ENCODE measurements at places on chromosomes 7 and 10.

DNA sequence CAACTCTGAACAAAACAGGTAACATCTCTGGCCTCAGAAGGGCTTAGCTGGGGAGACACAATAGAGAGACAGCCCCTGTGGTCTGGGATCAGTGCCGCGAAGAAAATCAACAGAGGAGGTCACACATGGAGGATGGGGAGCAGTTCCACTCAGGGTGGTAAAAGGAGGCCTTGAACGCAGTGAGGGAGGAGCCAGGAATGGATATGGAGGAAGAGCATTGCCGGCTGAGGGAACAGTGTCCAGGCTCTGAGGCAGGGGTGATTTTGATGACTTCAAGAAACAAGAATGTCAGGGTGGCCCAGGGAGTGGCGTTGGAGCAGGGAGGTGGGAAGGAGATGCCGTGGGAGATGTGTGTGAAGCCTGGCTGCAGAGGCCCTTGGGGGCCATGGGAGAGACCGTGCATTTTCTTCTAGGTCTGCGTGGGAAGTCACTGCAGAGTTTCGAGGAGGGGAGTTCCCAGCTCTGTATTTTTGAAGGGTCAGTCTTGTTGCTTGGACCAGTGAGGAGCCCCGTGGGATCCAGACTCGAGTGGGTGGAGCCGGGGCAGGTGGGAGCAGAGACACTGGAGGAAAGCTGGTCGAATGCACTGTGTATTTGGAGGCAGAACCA lies 35.7 kb upstream of the SH2D4B start:
- DNase-seq, result no peak

DNA sequence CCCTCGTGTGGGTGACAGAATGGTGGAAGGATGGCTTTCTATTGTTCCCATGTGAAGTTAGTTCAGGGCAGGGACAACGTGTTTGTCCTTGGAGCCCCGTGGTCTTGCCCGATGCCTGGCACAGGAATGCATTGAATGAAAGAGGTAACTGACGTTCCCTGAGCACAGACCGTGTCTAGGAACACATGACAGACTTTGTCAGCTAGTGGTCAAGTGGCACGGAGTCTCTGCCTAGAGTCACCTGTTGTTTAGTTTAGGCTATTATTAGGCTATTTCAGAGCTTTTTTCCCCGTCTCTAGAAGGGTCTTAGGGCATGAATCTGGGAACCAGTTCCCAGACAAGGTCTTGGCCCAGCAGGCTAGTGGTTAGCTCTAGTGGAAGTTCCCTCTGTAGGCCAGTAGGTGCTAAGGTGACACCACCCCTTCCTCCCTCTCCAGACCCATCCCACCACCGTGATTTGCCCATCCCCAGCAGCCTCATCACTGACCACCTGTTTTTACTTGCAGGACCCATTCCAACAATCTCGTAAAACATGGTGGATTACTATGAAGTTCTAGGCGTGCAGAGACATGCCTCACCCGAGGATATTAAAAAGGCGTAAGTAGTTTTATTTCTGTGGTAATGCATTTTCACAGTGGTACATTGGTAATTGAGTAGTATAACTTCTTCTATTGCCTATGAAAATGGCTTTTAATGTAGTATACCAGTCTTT lies 21.4 kb downstream of the DNAJB6 start:
- no peak for DNase-seq

GRCh38 chr10:127738512-127739424 lies 1.8 kb downstream of the FOXI2 start:
- DNase-seq, result no peak

DNA sequence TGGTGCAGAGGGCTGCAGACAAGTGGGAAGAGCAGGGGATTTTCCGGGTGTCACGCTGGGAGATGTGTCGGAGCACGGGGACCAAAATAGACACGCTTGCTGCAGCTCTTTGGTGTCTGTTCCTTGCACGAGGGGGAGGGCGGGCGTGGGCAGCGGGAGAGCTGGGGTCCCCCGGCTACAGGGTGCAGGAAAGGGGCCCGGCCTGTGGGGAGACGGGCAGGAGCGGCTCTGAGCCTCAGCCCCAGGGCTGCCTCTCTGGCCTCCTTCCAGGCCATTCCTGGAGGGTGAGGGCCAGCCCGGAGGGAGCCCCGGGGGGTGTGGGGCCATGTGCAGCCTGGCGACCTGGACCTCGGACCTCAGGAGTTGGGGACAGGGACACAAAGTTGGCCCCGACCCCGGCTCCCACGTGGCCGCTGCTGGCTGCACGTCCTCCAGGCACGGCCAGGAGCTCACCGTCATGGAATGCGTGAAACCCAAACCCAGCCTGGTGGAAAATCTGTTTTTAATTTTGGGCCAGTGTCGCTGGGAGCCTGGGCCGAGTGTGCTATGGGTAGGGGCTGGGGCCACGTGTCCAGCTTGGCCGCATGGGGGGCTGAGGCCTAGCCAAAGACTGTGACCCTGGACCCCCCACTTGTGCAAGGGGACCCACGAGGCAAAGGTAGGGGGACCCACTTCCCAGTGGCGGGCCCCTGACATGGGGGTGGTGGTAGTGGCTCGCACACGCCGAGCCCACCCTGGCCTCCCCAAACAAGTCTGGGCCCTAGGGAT lies 6.6 kb downstream of the TTYH3 start:
- DNase-seq, result no peak

DNA sequence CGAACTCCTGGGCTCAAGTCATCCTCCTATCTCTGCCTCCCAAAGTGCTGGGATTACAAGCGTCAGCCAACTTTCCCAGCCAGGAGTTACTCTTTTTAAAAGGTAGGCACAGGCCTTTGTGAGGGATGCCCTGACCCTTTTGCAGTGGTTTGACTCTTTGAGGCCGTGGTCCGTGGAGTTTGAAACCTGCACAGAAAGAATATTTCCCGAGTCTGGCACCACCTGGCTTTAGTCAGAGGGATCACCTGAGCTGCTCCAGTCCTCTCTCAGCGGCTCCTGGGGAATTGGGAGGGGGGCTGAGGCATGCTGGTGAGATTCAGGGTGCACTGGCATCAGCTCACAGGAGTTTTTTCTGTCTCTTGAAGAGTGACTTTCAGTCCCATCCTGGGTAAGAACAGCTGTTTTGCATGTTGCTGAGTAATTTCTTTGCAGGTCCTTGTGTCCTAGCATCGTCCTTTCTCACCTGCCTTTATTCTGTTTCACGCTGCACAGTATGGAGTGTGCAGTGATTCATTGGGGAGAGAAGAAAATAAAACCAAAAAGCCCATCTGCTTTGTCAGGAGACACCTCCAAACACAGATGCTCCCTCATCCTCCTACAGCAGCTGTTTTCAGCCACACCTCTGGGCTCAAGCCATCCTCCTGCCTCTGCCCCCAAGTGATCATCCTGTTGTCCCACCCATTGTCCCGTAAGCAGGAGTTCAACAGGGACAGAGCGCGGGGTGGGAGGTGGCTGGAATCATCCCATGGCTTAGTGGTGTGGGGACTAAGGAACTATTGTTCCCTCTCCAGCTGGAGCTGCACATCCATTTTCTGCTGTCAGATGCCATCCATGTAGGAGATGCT lies 284.7 kb downstream of the CAMK1D start:
- DNase-seq, result no peak

DNA sequence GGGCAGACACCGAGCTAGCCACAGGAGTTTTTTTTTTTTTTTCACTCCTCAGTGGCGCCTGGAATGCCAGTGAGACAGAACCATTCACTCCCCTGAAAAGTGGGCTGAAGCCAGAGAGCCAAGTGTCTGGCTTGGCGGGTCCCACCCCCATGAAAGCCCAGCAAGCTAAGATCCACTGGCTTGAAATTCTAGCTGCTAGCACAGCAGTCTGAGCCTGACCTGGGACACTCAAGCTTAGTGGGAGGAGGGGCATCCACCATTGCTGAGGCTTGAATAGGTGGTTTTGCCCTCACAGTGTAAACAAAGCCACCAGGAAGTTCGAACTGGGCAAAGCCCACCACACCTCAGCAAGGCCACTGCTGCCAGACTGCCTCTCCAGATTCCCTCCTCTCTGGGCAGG lies 144.5 kb downstream of the LRMDA start:
- DNase-seq, result no peak

DNA sequence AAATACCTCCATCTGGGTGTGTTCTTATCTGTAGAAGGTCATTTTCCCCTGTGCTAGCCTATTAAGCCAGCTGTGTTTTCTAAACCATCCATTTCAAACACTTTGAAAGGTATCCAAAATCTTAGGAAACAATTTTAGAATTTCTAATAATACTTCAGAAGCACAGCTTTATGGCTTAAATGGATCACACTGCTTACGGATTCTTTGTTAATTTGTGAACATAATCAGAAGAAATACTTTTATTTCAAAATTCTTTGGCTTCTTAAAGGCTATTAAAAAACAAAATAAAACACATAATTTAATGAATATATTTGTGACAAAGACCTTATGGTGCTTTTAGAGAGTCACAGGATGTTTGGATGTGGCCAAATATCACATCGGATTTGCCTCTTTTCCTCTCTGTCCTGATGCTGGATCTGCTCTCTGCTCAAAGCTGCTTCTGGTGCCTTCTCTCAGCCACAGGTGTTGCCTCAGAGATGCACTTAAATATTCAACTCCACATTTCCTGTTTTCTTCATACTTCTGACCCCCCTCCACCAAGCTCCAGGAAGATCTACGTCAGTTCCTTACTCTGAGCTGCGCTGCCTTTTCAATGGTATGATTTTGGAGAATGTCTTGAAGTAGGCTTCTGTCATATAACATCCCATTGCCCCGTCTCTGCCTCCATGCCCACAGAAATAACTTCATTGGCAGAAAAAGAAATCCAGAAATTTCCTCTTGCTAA lies 230.6 kb downstream of the MLLT10 start:
- DNase-seq, result no peak

DNA sequence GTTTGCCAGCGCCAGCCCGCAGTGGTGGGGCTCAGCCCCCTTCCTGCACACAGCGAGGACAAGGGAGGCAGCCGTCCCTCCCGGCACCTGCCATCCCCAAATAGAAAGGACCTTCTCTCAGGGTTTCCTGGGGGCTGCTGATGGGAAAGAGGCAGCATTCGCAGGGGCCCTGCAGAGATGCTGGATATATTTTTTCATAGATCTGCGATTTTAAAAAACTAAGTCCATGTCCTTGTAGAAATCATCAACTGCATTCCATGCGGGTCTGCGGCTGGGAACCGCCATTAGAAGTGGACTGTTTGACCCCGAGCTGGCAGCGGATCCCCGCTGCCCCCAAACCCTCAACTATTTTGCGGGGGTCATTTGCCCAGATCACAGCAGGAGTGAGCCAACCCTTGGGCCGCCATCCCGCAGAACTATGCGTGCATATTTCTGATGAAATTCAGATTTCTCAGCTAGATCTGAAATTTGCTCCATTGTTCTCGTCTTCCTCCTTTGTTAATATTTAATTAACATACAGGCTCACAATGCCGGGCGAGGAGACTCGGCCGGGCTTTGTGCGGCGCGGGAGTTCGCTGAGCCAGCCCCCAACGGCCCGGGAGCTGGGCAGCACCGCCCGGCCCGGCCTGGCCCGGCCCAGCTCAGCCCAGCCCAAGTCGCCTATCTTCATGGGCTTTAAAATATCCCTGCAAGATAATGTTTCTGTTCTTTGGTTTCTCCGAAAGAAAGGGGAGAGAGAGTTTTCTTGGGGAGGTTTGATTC lies 2.0 kb downstream of the EN2 start:
- DNase-seq, result no peak

GRCh38 chr10:29409241-29410054 lies 120.6 kb downstream of the LYZL1 start:
- DNase-seq, result no peak

- no peak for DNase-seq
These were observed 259.6 kb downstream of the RPS24 start for GRCh38 chr10:78292982-78293865.

DNA sequence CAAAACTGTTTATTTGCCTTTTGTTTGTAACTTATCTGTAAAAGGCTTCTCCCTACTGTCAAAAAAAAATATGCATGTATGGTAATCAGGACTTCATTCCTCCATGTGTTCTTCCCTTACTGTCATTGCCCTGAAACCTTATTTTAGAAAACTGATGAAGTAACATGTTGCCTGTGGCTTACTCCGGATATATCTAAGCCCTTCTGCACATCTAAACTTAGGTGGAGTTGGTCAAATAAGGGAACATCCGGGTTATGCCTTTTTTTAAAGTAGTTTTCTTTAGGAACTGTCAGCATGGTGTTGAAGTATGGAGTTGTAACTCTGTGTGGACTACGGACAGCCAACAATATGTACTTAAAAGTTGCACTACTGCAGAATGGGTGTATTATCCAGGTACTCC lies 6.2 kb downstream of the SAR1A start:
- DNase-seq, result no peak

DNA sequence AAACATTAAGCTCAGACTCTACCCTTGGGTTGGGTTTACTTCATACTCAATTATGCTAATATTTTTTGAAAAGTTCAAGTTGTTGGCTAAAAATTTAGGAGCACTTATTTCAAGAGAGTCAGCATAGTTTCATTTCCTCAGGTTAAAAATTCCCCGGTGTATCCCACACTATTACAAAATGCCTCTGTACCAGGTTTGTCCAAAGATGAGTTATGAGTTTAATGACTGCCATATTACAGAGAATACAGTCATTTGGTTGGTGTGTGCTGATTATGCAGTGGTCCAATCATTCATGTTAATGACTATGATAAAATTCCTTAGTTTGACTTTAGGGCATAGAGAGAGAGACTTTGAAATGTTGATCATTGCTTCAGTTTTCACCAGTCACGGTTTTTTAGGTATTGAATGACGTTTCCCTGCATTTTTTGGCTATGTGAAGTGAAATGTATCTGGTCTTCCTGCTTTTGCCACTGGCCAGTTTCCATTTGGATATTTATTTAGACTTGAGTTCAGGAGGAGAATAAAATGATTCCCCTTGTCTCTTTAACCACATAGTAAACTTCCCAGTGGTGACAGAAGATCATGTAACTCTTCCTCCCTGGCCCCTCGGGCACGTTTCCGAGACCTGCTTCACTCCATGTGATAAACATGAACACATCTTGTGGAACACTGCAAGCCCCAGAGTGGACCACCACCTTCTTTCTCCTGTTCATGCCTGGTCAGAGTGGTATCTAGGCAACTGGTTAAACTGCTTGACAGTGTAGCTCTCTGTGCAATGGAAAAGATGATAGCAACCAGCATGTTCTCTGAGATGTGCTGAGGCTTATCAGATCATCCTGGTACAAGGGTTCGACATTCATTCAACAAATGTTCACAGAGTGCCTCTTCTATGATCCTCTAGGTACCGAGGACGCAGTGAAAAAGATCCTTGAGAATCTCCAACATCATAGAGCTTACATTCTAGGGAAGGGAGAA lies 153.6 kb downstream of the CACNB2 start:
- no peak for DNase-seq

GRCh38 chr7:87129848-87130247 lies 22.4 kb upstream of the DMTF1 start:
- no peak for DNase-seq

Measured in Karpas-422 (cell line).